Activated T-cell treated with anti-CD3 and anti-CD28 coated beads for 48 hours (primary cell): ENCODE measurements at places on chromosomes 2 and 18.

DNA sequence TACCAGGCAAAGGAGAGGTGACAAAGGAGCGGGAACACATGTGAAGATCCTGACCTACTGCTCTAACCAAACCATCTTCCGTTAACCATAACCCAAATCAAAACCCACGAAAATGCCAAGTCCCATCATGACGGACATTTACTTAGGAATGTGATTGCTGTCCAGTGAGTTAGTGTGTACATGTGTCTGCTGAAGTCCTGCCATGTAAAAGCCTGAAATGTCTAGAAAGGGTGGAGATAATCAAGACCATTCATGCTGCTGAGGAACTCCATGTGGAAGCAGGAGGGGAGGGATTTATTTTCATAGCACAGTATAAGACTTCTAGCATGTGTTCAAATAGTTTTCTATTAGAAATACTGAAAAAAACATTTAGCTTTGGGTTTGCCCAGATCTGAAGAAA is 137.0 kb upstream of the BOD1L2 start:
- DNase-seq: no peak

GRCh38 chr18:79056827-79057367 is 12.3 kb upstream of the ATP9B start:
- no peak for DNase-seq

- no peak for DNase-seq
These were observed 6.3 kb upstream of the DRC1 start for GRCh38 chr2:26395394-26395793.

- no peak for DNase-seq
These were observed 5.4 kb upstream of the KCNJ13 start for GRCh38 chr2:232781765-232782164.

GRCh38 chr18:24766376-24766775 is 305.9 kb downstream of the HRH4 start:
- DNase-seq: no peak

- DNase-seq: no peak
These were observed 887.9 kb downstream of the NRXN1 start for GRCh38 chr2:50143822-50144575.

GRCh38 chr2:133780099-133780996 is 212.1 kb upstream of the NCKAP5 start:
- no peak for DNase-seq

GRCh38 chr2:5190023-5190422 is 502.2 kb upstream of the SOX11 start:
- DNase-seq: no peak

GRCh38 chr2:43540021-43540779 is 55.6 kb downstream of the THADA start:
- DNase-seq: no peak

DNA sequence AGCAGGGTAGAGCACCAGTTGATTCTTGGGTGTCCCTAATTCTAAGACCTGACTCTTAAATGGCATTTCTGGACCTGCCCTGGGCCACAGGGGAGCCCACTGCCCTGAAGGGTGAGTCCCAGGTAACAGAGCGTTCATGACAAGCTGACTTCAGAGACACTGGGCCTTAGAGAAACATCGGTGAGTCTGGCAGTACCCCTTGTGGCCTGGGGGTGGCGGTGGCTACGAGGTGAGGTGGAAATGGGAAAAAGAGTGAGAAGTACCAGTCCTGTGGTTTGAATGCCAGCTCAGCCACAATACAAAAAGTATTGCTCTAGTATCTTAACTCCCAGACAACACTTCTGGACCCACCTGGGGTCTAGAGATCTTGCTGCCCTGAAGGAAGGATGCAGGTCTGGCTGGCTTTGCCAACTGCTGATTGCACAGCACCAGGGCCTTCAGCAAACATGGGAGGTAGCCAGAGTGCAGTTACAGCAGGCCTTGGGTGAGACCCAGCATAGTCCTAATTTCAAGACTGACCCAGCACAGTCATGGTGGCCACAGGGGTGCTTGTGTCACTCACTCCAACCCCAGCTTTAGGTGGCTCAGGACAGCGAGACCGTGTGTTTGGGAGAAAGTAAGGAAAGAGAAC is 44.5 kb downstream of the USP34 start:
- DNase-seq: peak; percentile 59

DNA sequence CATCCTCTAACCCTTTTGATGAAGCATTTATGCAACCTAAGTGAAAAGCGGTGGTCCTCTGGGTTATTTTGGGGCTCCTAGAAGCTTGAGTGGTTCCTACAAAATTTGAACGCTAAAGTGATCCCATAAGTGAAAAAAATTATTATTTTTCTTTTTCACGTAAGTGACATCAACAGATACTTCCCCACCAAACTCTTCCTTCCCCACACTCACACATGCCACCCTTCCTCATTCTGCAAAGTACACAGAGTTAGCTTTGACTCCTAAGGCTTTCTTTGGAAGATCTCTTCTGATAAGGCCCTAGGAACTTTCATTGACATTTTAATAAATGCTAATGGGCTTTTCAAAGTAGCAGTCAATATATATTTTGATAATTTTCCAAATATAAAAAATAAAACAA is 109.7 kb downstream of the DOCK10 start:
- DNase-seq: no peak

DNA sequence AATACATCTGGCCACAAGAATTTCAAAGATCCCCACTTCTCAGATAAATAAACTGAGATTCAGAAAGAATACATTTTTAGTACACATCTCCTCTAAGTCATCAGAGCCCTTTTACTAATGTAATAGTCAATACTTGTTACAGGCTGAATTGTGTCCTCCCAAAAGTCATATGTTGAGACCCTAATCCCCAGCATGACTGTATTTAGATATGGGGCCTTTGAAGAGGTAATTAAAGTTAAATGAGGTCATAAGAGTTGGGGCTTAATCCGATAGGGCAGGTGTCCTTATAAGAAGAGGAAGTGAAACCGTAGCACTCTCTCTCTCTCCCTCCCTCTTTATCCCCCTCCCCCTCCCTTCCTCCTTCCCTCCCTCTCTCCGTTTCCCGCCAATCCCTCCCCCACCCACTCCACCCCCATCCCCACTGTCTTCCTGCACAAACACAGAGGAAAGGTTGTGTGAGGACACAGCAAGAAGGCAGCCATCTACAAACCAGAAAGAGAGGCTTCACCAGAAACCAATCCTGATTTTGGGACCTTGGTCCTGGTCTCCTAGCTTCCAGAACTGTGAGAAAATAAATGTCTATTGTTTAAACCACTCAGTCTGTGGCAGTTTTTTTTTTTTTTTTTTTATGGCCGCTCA is 66.6 kb upstream of the ZNF397 start:
- DNase-seq: no peak

- no peak for DNase-seq
These were observed 1.2 kb downstream of the MBOAT2 start for GRCh38 chr2:9002313-9002636.

DNA sequence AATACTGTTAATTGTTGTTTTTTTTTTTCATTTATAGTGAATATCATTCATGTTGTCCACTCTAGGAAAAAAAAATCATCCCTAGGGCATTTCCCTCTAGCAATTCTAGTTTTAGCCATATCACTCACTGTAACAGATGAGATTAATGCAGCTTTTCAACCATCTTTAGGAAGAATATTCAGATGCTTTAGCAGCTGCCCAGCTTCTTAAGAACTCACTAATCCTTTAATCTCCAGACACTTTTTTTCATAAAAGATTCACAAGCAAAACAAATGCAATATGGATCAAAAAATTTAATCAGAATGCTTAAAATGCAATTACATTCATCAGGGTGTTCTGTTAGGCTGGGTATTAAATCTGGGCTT is 692.6 kb downstream of the ERBB4 start:
- DNase-seq: no peak

- DNase-seq: no peak
These were observed 57.8 kb downstream of the CTDP1 start for GRCh38 chr18:79737426-79737825.

GRCh38 chr2:12534646-12535263 is 182.0 kb upstream of the TRIB2 start:
- no peak for DNase-seq
